ENCODE measurements at places on chromosomes 12 and 14.

- no peak for DNase-seq
Measured at GRCh38 chr12:90939382-90939781, 15.6 kb downstream of the CCER1 start.

DNA sequence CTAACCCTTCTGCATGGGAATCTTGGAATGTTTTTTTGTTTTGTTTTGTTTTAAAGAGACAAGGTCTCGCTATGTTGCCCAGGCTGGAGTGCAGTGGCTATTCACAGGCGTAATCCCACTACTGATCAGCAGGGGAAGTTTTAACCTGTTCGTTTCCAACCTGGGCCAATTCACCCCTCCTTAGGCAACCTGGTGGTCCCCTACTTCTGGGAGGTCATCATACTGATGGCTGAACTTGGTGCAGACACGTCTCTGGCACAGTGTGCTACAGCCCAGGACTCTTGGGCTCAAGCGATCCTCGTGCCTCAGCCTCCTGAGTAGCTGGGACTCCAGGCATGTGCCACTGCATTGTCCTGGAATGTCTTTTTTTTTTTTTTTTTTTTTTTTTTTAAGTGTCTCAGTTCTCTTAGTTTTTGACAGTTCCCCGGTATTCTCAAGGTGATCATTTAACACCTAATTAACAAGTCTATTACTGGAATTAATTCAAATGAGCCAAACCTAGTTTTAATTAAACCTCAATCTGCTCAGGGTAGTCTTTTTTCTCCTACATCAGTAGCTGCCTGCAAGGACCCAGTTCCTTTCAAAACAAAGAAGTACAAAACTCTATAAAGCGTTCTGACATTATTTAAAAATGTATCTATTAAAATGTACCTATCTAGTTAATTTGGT is 49.0 kb upstream of the ISM2 start:
- DNase-seq: no peak

DNA sequence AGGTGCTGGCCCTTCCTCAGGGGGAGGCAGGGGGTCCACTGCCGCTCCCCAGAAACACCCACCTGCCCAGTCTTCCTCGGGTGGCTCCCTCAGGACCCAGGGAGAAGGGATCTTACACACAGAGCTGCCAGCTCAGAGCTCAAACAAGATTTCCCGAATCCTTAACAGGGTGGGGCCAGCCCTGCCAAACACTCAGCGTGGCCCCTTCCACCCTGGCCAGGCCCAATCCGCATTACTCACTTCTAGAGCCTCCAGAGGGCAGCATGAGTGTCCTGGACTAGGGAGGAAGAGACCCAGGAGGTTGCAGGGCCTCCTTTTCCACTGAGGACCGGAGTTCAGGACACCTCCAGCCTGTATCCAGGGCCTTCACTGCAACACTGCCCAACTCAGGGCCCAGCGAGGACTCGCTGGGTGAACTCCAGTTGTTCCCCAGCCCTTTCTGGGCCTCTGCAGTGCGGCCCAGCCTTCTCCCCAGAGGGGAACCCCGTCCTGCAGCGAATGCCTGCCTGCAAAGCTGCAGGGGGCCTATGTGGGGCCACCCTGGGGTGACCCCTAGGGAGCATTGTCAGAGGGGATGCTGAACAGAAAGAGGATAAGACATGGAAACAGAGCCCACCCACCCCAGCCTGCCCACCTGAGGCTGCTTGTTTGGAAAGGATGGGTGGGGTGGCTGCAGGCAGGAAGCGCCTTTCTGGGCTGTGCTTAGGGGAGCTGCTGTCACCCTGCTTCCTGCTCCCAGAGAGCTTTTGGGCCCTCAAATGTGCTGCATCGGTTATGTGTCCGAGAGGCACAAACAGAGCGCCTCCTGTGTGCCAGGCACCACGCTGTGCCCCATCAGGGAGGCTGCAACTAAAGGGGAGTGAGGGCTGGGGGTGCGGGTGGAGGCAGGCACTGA is 43.8 kb downstream of the CCNK start:
- DNase-seq: no peak

GRCh38 chr12:54356951-54357356 is 7.3 kb downstream of the GPR84 start:
- no peak for DNase-seq

GRCh38 chr14:50666772-50667683 is 1.1 kb downstream of the SAV1 start:
- no peak for DNase-seq

DNA sequence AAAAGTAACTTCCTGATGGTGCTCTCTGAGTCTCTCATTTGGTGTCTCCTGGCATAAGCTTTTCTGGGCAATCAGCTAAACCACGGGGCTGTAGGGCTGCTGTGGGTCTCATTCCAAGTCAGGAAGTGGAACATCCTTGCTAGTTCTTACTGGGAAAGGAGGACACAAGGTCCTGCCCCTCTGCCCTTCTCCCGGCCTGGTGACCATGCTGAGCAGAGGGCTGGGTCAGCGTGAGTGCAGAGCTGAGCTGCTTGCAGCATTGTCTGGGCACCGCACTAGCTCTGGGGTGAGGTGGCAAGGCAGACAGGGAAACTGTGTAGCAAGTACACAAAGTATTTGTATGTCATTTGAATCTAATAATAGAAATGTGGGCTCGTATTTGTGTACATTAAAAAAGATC is 45.0 kb upstream of the ASPG start:
- DNase-seq: no peak

Data from lower lobe of right lung (tissue), 2 donors.